ENCODE measurements at places on chromosomes 2 and 18. TPM values are rescaled to one million over a fixed set of nuclear protein-coding genes. Genes with fewer than 3 reads are reported as not detected.

The FBXO48 gene
- total RNA-seq: 1.5 TPM

The GPR148 gene
- total RNA-seq: not detected

DNA sequence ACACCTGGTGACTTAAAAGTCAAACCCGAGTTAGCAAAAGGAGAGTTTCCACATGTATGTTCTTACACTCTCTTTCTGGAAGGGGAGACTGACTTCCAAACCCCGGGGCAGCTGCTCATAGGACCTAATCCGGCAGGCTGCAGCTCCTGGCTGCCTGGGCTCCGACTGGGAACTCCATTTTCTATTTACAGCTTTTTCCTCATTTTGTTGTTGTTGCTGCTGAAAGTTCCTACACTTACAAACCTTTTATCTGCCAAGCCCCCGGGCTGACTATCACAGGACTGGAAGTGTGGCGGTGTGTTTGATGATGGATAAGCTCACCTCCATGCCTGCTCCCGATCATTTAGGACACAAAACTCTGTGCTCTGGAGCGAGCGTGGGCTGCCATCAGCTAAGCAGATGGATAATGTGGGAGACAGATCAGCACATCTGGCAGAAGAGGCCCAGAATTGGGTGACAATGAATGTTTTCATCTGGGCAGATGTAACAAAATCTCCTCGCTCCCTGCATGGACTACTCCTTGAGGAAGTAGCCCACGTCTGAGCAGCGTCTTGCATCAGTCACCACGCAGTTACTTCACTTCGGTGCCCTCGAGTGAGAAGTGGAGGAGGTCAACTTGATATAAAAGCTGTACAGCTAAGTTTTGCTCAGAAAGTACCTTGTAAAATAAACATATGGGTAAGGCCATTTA is 114.4 kb upstream of the COPS8 start:
- DNase-seq: no peak

The LRRC30 gene
- not detected for total RNA-seq

GRCh38 chr18:1599196-1599595 is 694.5 kb downstream of the ADCYAP1 start:
- no peak for DNase-seq

DNA sequence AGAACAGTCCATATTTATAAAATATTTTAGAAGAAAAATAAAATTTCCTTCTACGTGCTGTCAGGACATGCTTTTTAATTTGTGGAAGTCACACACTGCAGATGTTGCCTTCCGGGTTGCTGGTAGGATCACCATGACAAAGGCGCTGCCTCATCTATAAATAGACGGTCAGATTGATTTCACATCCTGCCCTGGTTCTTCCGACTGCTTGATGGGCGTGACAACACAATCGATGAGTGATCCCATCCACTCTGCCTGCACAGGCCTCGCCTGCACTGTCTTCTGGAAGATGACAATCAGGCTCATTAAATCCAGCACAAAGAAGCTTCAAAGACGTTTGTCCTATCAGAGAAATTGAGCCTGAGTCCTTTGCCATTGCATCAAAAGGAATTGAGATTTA is 318.9 kb upstream of the TRIB2 start:
- no peak for DNase-seq

The FOSL2 gene
- total RNA-seq: 42.0 TPM

The CNDP1 gene
- total RNA-seq: 1.0 TPM

- DNase-seq: peak; percentile 14
Observed at GRCh38 chr2:151051574-151052220, 210.0 kb downstream of the RBM43 start.

- no peak for DNase-seq
Observed at GRCh38 chr2:68726608-68727367, 7.8 kb upstream of the ARHGAP25 start.

The PDE1A gene
- 13.1 TPM for total RNA-seq

- no peak for DNase-seq
Observed at GRCh38 chr2:100882645-100883613, 63.0 kb downstream of the NPAS2 start.

GRCh38 chr2:97953853-97954252 is 41.9 kb downstream of the TMEM131 start:
- no peak for DNase-seq

- no peak for DNase-seq
Observed at GRCh38 chr2:126635281-126635680, 20.7 kb upstream of the GYPC start.

DNA sequence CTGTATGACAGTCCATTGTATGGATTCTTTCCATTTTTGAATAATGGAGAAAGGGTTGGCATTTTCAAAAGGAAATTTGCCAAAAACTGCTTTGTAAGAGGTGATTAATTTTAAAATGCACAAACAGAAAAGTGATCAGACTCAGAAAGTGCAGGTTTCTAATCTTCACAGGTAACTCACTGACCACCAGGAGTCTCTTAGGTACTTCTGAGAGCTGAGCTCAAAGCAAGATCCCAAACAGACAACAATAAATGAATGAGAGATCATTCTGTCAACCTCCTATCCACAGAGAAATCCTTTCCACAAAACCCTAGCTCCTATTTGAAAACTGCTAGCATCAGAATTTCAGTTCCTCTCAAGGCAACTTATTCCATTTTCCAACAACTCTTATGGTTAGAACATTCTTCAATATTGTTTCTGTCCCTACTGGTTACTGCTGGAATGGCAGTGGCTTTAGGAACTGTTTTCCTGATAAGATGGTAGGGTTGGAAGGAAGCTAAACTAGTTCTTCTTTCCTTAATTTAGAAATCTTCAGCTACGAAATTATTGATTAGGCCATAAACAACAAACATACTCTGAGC is 20.6 kb upstream of the HAAO start:
- DNase-seq: no peak

The LYPD6 gene
- 23.7 TPM for total RNA-seq

DNA sequence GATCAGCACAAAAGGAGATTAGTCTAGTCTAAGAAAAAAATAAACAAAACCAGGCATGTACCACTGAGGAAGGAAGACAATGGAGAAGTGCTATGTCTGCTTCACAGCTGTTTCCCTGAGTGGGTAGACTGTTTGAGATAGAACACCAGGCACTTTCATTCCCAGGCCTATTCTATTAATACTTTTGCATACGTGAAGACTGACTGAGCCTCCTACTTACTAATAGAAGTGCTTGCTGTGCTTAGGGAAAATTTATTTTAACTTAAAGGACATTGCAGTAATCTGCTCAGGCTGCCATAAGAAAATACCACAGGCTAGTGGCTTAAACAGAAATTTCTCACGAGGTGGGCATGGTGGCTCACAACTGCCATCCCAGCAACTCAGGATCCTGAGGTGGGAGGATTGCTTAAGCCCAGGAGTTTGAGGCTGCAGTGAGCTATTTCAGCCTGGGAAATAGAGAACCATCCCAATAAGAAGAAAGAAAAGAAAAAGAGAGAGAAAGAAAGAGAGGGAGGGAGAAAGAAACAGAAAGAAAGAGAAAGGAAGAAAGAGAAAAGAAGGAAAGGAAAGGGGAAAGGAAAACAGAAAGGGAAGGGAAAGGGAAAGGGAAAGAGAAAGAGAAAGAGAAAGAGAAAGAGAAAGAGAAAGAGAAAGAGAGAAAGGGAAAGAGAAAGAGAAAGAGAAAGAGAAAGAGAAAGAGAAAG is 33.0 kb downstream of the CMPK2 start:
- no peak for DNase-seq

DNA sequence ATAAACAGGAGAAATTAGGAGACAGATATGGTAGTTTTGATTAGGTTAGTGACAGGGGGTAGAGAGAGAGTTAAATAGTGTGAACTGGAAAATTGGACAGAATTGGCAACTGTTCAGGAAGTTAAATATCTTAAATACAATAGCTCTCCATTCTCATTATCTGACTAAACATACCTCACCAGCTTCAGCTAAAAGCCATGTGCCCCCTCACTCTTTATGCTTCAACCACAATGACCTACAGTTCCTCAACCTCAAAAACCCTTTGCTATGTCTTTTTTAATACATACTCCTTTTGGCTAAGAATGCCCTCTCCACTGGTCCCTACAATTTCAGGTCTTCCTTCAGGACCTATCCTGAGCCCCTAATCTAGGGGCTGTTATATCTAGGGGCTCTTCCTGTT is 740.2 kb upstream of the ZEB2 start:
- no peak for DNase-seq

DNA sequence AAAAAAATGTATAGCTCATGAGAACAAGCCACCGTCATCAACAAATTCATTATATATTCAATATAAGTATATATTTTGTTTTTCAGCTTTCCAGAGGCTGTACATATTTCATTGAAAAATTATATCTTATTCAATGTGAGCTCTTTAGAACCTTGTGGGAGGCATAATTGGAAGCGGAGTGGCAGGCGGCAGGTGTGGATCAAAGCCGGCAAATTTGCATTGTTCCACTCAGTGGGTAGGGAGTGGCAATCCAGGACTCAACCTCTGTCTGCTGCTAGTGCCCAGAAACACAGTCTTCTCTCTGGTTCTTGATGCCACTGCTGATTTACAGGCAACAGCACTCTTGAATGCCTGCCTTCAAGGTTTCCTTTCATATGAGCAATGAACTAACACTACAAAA is 46.9 kb downstream of the GCA start:
- no peak for DNase-seq

The ACKR3 gene
- total RNA-seq: 61.5 TPM

DNA sequence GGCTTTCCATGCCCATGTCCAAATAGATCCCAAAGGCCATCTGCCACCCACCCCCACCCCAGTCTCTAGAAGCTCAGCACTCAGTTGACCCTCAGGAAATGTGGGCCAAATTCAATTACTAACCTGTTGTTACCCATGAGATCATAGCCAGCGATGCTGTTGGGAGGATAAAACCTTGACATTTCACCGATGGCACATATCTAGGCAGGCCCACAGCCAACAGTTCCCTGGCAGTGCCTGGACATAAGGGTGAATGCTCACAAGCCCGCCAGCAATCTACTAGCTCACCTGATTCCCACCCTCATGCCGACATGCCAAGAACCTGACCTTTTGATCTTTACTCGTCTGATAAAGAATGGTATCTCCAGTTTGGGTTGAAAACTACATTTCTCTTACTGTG is 11.8 kb upstream of the ACOXL start:
- DNase-seq: no peak

DNA sequence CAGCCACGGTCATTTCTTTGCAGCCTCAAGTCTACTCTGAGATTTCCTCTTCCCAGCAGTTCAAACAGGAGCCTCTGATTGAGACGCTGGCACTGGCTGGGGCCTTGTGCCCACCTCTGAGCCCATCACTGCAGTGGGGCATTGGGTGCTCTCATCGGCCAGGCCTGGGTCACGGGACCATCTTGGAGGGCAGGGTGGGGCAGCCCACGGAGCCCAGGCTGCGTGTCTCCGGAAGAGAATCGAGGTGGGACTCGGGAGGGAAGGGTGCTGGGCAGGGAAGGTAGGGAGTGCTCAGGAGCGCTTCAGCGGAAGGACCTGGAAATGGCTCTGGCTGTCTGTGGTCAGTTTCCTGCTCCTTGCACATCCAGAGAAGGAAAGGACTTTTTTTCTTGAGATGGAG is 82.4 kb downstream of the RTP5 start:
- DNase-seq: no peak

- no peak for DNase-seq
Observed at GRCh38 chr2:25411753-25412152, 70.0 kb upstream of the DNMT3A start.

The MC5R gene
- not detected for total RNA-seq

GRCh38 chr18:36650906-36651305 is 177.9 kb downstream of the TPGS2 start:
- DNase-seq: no peak

The CABLES1 gene
- 8.8 TPM for total RNA-seq

- DNase-seq: no peak
Observed at GRCh38 chr18:3653263-3653850, 203.4 kb downstream of the TGIF1 start.

The KIF5C gene
- 1.4 TPM for total RNA-seq

DNA sequence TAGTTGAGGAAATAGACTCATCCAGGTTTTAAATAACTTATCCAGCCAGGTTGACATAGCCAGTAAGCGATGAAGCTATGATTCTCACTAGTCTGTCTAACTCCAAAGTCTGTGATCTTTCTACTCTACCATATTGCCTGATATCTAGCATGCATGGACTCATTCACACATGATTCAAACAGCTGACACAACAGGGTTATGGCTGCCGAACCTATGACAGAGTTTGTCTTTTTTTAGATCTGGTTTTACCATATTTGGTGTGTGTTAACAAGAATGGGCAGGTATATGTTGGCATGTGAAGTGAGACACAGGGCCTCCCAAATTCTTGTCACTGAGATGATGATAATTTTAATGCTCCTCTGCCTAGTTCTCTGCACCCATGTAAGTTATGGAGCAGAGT is 210.6 kb downstream of the BABAM2 start:
- no peak for DNase-seq

DNA sequence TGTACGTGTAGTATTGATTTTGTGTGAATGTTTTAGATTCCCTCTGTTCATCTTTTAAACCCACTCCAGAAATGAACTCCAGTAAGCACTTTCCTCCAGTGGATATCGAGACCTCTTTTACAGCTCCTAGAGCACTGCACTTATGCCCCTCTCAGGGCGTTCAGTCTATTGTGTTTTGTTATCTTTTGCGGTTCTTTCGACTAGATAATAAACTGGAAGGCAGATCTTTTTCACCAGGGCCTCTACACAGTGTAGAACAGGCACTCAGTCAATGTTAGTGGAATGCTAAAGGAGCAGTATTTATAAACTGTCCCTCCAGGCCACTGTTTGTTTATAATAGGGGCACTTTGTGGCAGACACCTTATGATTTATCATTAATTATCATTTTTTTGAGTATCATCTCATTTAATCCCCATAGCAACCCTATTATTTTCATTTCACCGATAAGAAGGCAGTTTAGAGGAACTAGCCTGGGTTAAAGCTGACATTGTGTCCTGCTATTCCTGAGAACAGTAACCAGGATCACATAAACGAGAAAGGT is 742 bp upstream of the SOS1 start:
- no peak for DNase-seq

DNA sequence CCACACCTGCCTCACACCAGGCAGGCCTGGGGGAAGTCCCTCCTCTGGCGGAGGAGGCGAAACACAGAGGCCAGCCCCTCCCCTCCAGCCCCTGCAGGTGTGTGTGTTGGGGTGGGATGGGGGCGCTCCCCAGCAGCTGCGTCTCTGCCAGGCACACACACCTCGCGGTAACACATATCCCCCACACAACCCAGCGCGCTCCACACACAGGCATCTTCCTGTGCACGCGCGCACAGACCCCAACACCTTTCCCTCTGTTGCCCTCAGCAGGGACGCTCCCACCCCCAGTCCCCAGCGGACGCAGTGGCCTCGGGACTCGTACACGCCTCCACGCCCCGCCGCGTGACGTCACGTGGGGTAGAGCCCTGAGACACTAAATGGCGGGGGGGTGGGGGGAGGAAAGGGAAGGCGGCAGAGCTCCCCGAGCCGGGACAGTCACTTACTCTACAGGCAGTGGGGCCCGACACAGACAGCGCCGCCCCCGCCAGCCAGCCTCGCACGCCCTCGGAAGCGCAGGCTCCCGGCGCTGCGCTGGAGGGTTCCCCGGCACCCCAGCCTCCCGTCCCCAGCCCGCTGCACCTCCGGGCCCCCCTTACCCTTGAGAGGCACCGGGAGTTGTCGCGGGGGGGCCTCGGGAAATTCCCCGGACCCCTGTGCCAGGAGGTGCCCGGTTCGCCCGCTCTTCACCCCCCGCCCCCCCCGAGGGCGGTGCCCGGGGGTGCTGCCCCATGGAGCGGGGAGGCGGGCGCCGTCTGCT is at the start of gene WNT10A:
Gene WNT10A, plus strand, starts transcription at position 751 of the 757 bp plus-strand sequence. CDS start 144 bp downstream, outside the sequence.
- no peak for DNase-seq

The CRYBA2 gene
- total RNA-seq: not detected

- no peak for DNase-seq
Observed at GRCh38 chr2:159759577-159759976, 38.4 kb downstream of the CD302 start.

GRCh38 chr2:66822186-66822585 is 387.3 kb downstream of the MEIS1 start:
- no peak for DNase-seq

The ABCG8 gene
- total RNA-seq: not detected

- no peak for DNase-seq
Observed at GRCh38 chr18:79784965-79785770, 12.6 kb upstream of the KCNG2 start.
